ENCODE measurements at places on chromosomes 6 and 20. TPM values are rescaled to one million over a fixed set of nuclear protein-coding genes. Genes with fewer than 3 reads are reported as not detected.

DNA sequence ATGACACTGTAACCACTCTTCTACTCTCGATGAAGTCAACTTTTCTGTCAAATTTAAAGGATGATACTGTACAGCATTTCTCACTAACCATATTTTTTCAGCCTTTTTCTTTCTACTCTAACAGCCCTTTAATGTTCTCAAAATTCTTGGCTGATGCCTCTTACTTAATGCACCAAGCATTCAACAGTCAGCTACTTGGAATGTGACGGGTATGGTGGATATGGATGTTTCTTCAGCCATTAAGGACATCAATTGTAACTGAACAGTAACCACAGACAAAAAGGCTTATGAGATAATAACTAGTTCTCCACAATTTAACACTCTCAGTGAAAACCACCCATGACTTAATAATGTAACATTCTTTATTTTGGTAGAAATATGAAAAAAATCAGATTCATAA is 467.2 kb upstream of the ZNF337 start:
- DNase-seq, result no peak

DNA sequence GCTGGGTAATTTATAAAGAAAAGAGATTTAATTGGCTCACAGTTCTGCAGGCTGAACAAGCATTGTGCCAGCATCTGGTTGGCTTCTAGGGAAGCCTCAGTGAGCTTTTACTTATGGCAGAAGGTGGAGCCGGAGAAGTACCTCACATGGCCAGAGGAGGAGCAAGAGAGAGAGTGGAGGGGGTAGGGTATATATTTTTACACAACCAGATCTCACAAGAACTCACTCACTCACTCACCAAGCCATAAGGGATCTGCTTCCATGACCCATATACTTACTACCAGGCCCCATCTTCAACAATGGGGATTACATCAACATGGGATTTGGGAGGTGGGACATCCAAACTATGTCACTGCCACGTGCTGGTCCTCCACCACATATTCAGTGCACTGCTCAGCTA is 152.6 kb upstream of the PRND start:
- DNase-seq, result no peak

DNA sequence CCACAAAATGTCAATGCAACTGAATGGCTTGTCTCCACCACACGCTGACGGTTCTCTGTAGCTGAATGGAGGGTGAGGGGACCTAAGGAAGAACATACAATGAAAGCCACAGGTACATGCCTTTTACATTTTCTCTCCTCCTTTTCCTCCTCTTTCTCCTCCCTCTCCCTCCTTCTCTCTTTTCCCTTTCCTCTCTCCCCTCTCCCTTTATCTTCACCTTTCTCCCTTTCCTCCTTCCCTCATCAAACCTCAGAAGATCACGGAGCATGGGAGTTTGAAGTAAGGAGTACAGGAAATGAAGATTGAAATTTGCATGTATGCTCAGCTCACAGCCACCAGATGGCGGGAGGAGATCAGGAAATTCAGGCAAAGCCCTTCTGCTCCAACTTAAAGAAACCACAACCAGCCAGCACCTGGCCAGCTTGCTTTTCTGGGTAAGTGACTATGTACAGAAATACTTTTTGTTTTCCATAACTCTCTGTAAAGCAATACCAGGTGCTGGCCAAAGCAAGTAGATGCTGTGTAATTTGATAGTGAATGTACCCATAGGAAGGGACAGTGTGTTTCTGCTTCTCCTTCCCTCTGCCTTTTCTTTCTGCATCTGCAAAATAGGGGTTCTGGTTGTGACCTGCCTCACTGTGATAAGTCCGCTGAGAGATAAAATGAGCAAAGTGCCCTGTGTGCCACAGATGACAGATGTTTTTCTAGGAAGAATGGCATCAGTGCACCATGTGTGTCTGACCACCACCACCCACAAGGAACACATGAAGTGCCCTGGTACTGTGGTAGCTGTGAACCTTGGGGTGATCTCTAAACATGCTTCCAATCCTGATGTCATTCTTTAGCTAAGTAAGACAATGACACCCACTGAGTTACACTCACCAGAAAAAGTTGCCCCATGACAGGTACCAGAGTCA is 18.6 kb upstream of the FOXO3 start:
- DNase-seq, result no peak

- DNase-seq, result no peak
These were observed 71.8 kb upstream of the TMEM181 start for GRCh38 chr6:158488065-158488464.

The PRDM13 gene
- total RNA-seq, result not detected

- no peak for DNase-seq
These were observed 11.3 kb downstream of the GINS1 start for GRCh38 chr20:25418776-25419175.

DNA sequence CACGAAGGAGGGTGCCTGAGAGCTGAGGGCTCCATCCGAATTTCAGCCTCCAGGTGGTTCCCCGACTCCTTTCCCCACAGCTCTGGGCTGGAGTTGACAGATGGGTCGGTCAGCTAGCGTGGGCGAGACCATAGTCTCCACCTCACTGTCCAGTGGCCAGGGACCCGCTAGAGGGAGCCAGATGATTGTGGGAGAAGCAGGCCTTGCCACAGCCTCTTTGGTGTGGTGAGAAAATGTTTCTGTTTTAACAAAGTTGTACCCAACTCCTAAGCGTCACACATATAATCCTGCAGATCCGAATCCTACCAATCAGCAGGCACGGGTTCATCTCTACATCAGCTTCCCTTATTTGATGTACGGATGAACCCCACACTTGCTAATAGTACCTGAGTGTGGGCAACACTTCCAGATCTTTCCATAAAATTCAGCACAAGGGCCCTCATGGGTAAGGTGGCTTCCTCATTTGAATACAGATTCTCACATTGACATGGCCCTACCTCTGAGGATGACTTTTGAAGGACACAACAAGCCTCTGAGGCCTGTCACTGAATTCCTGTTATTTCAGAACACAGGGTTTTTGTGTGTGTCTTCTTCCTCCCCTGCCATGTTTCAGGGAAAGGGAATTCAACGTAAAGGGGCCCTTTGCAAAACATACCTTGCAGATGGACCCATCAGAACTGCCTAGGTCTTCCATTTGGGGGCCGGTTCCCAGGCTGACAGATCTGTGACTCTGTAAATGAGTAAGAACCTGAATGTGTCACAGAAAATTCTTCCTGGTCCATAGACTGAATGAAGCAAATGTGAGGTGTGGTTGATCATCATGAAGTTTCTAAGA is 103.2 kb upstream of the DUSP22 start:
- peak; percentile 93 for DNase-seq

DNA sequence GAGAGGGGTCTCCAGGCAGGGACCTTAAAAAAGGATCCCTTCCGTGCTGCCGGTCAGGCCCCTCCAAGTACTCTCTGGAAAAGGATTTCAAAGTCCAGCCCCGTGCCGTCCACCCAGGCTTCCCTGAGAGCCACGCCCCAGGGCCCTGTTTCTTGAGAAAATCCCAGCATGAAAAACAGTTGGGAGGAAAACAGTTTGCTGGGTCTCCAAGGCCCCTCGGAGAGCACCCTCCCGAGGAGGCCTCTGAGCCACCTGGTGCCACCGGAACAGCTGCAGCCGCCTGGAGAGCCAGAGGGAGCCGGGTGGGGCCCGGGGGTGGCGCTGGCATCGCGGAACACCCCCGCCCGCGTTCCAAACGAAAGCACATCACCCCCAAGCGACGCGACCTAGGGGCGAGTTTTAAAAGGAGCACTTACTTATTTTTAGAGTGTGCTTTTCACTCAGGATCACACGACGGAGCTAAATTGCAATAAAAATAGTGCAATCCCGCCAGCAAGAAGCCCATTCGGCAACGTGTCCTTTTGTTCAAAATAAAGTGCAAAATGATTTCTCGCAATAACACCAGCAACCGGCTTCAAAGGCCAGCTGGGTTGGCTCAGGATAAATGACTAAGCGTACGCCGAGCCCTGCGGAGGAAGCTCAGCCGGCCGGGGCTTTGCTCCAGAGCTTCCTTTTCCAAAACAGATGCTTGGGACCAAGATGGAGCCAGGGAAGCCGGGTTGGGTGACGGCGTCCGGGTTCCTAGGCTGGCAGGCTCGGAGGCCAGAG is 64.2 kb downstream of the YTHDF1 start:
- DNase-seq, result no peak

DNA sequence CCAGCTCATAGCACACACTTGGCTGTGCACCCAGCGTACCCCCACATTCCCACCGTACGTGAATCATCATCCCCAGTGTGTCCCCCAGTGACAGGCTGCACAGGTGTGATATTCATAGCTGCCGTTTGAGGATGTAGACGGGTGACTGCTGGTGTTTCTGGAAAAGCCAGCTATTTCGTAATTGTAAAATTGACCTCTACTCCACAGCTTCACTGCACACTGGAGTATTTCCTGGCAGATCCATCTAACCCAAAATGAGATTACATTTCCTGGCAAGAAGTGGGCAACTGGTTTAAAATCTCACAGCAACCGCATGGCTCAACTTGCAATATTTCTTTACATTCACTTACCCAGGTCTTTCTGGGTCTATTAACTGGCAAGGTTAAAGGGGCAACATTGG is 30.3 kb downstream of the CD83 start:
- no peak for DNase-seq

- no peak for DNase-seq
These were observed 22.4 kb downstream of the SYCP2 start for GRCh38 chr20:59911041-59911440.

The ANGPT4 gene
- total RNA-seq, result 0.81 TPM

- DNase-seq, result no peak
These were observed 77.4 kb downstream of the FIG4 start for GRCh38 chr6:109768485-109768884.

The CDH26 gene
- 8.8 TPM for total RNA-seq

DNA sequence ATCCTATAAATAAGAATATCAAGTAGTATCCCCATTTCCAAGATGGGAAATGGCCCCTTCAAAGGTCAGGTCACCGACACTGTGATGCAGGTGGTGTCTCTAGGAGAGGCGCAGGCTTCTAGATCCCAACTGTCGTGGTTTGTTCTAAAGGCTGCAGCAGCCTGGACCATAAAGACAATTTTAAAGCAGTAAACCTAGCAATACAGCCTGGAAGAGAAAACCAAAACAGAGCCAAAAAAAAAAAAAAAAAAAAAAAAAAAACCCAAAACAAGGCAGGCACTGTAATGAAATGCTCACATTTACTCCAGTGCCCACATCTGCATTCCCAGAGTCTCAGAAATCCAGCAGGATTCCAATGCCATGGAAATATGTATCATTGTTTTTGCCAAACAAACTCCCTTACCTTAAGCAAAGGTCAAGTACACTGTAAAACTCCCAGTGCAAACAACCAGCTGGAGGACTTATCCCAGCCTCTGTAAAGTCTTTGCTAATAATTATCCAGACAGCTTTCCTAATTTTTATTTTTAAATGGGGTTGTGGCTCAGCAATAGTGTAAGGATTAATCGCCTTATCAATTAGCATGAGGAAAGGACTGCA is 98.2 kb downstream of the PSMG4 start:
- no peak for DNase-seq

The GFOD1 gene
- total RNA-seq, result 33.7 TPM

GRCh38 chr20:25592135-25592852 is 7.0 kb upstream of the NINL start:
- no peak for DNase-seq

The RIMS1 gene
- 3.9 TPM for total RNA-seq

DNA sequence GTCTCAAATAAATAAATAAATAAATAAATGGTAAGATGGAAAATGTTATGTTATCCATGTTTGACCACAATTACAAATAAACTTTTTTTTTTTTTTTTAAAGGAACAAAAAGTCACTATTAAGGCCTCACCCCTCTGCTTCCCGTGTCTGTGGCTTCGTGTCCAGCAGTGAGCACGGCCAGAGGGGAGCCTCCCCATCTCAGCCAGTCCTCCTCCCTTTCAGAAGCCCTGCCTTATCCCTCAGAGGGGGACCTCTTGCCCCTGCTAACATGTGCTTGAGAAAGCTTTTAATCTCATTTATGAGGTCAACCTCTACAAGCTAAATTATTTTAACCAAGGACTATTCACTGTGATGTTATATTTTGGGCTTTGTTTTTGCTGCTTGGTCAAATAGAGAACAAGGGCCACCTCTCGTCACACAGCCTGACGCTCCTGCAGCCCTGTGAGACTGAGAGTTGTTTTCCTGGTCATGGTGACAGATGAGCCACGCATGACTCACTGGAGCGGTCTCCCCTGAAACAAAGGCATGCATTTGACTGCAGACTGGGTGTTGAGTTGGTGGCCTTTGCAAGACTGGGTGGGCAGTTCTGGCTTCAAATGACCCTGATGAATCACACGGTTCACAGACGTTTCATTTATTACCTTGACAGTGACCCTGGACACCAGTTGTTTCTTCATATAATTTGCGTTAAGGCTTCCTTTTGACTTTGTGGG is 131.8 kb downstream of the TIAM2 start:
- DNase-seq, result no peak

- DNase-seq, result no peak
These were observed 72.3 kb upstream of the IPCEF1 start for GRCh38 chr6:154428897-154429296.

Data from upper lobe of right lung (tissue), 1 donor.